ENCODE measurements at places on chromosomes 7 and 10.

- DNase-seq, result no peak
Observed at GRCh38 chr10:44628921-44629320, 244.0 kb upstream of the CXCL12 start.

DNA sequence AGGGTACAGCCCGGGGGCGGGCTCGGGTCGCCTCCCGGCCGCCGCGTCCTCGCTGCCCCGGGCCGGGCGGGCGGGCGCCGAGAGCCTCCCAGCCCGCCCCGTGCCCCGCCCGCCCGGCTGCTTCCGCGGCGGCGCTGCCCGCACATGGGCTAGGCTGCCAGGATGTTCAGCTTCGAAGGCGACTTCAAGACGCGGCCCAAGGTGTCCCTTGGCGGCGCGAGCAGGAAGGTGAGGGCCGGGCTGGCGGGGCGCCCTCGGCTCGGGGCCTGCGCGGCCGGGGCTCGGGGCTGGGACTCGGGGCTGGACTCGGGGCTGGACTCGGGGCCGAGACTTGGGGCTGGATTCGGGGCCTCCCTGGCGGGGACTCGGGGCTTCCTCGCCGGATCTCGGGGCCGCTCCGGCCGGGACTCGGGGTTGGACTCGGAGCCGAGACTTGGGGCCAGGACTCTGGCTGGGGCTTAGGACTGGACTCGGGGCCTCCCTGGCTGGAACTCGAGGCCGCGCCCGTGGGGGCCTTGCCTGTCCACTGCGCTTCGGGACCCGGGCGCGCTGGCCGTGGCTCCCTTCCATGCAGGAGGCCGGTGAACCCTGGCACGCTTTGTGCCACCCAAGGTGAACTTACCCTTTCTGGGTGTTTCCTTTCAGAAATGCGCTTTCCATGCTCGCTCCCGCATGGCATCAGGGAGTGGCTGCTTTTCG lies 534 bp downstream of the UBE3C start:
- DNase-seq, result no peak

- no peak for DNase-seq
Observed at GRCh38 chr10:103758294-103758681, 97.1 kb downstream of the SH3PXD2A start.

GRCh38 chr10:42974693-42975002 lies 102.2 kb upstream of the RET start:
- no peak for DNase-seq

- no peak for DNase-seq
Observed at GRCh38 chr10:121244818-121245217, 353.4 kb downstream of the FGFR2 start.

DNA sequence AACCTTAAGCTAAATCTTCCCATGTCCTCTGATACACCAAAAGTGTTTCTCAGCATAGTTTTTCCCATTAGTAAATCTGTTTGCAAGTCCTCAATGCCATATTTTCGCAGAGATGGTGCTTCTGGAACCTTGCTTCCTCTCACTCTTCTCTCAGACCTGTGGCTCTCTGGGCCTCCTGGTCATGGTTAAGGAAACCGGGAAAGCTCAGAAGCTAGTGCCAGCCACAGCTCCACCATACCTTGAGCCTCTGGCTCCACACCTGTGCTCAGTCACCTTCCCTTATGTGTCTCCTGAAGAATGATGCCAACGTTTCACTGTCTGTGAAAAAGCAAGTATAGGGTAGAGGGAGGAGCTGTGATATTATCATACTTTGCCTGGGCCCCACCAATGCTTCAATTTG lies 149.6 kb downstream of the CYP26A1 start:
- DNase-seq, result no peak

- DNase-seq, result no peak
Observed at GRCh38 chr10:34728361-34728760, 86.7 kb downstream of the PARD3 start.

- peak; percentile 73 for DNase-seq
Observed at GRCh38 chr10:63465293-63466143, at the start of gene JMJD1C. Gene JMJD1C (minus strand): TSS chr10:63465977. CDS start chr10:63465662, 315 bp downstream.

DNA sequence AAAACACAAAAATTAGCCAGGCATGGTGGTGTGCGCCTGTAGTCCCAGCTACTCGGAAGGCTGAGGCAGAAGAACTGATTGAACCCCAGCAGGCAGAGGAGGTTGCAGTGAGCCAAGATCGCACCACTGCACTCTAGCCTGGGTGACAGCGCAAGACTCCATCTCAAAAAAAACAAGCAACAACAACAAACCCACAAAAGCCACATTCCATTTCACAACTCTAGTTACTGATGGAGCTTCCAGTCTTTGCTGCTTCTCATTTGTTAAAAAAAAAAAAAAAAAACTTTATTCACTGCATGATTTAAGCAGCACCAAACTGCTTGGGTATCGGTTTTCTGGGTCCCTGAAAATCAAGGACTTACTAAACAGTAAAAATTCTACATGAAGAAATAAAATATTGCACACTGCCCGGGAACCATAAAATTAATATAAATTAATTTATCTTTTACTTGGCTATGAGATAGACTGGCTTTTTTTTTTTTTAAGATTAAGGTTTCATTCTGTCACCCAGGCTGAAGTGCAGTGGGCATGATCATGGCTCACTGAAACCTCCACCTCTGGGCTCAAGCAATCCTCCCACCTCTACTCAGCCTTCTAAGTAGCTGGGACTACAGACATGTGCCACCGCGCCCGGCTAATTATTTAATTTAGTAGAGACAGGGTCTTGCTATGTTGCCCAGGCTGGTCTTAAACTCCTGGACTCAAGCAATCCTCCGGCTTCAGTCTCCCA lies 42.0 kb downstream of the SRPK2 start:
- no peak for DNase-seq

GRCh38 chr10:32687546-32687945 lies 241.6 kb downstream of the CCDC7 start:
- DNase-seq, result no peak

DNA sequence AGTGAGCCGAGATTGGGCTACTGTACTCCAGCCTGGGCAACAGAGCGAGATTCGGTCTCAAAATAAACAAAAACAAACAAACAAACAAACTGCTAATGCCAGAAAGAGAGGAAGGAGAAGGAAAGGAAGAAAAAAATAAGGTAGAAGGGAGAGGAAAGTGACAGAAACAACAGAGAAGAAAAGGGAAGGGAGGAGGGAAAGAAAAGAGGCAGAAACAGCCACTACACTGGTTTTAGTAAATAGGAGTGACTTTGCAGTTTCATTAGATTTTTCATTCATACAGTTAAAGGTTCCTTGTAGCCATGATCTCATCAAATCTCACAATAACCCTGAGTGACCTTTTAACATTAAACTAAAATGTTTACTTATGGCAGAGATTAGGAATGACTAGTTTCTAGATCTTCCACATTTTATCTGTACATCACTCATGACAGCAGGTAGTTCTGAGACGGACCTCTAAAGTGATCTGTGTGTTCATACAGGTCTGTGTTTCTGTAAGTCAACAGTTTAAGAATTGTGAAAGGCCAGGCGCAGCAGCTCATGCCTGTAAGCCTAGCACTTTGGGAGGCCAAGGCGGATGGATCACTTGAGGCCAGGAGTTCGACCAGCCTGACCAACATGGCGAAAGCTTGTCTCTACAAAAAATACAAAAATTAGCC lies 191.3 kb upstream of the KLF14 start:
- DNase-seq, result no peak

GRCh38 chr7:55488804-55489340 lies 83.4 kb downstream of the VOPP1 start:
- no peak for DNase-seq

GRCh38 chr10:118680197-118680596 lies 74.6 kb downstream of the CACUL1 start:
- DNase-seq, result no peak

- peak; percentile 63 for DNase-seq
Observed at GRCh38 chr7:82506702-82507101, 63.1 kb upstream of the CACNA2D1 start.

DNA sequence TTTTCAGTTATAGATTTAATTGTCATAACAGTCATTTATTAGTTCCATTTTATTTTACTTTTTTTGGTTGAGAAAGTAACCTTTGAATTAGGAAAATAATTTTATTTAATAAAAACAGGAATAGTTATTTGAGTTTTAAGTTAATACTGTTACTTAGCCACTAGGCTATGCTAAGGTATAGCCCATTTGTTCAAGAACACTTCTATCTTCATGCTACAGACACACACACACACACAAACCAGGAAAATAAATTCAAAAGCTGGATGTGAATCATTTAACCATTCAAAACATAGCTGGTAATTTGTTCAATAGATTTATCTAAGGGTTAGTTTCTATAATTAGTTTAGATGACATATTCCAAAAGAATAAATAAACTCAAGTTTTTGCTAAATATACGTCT lies 148.4 kb downstream of the RNF133 start:
- DNase-seq, result no peak

DNA sequence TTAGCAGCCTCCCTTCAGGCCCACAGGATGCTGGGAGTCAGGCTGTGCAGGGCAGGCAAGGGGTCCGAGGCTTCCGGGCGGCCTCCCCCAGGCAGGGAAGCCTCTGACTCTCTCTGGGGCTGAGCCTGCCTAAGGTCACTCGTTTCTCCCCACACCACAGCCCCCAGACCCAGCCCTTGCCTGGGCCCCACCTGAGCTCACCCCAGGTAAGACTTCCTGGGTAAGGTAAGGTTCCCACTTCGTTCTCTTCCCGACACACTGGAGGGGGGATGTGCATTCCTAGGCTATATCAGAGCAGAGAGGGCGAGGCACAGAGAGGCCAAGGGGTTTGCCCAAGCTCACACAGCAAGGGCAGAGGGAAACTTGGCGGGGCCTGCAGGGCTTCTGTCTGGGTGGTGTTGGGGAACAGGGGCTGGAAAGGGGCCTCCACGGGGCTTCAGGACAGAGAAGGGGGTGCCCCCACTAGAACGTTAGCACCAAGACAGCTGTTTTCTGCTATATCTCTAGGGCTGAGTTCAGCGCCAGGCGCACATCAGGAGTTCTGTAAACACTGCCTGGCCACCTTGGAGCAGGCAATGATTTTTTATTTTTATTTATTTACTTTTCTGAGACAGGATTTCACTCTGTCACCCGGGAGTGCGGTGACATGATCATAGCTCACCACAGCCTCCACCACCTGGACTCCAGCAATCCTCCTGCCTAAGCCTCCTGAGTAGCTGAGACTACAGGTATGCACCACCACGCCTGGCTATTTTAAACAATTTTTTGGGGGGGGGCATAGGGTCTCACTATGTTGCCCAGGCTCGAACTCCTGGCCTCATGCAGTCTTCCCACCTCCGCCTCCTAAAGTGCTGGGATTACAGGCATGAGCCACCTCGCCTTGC lies 24.9 kb upstream of the PDGFA start:
- no peak for DNase-seq

- peak; percentile 3 for DNase-seq
Observed at GRCh38 chr7:13017333-13017857, 330.0 kb downstream of the ARL4A start.

DNA sequence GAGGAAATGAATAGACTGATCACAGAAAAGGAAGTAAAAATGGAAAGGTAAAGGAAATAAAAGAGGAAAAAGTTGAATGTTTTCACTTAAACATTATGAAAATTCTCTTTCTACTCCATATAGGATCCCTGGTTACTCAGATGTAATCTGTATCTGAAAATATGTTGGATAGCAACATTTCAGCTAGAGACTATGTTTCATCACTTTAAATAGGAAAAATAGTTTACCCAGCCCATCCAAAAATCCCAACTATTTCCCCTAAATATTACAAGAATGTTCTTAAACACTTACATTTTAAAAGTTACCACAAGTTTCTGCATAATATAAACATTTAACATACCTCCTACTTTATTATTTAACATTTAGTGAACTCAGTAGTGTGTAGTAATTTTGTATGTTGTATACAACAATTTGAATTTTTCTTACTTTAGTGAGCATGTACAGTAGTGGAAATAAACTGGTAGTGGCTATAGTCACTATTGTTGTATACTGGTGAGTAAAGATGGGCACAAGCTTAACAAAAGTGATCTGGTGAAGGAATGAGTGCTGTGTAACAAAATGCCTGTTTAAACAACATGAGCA lies 27.1 kb downstream of the SLF2 start:
- DNase-seq, result no peak

DNA sequence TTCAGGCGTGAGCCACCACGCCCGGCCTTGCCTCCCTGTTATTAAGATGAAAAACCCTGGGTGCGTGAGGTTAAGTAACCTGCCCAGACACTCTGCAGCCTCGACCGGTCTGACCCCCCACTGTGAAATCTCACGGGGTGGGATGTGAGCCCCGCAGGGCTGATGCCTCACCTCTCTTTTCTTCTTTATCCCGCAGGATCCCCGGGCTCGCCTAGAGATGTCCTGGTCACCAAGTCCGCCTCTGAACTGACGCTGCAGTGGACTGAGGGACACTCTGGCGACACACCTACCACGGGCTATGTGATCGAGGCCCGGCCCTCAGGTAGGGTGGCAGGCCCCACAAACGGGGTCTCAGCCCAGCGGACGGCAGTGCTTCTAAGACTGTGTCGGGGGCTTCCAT lies 461.1 kb upstream of the FOXK1 start:
- no peak for DNase-seq

DNA sequence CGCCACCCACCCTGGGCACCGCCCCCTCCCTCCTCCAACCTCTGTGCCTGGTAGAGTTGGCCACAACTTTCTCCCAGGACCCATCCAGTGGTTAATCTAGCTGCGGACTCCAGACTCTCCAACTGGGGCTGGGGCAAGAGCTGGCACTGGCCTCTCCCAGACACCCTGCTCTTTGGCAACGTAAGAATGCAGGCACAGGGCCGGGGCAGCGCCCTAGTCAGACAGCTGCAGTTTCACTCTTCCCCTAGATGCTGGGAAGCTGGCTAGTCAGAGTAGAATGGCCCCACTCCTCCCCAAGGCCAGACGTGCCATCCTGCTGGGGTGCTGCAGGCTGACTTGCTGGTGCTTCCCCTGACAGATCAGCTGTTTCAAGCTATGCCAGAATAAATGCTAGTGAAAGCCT lies 22.1 kb downstream of the HSPA12A start:
- DNase-seq, result no peak

DNA sequence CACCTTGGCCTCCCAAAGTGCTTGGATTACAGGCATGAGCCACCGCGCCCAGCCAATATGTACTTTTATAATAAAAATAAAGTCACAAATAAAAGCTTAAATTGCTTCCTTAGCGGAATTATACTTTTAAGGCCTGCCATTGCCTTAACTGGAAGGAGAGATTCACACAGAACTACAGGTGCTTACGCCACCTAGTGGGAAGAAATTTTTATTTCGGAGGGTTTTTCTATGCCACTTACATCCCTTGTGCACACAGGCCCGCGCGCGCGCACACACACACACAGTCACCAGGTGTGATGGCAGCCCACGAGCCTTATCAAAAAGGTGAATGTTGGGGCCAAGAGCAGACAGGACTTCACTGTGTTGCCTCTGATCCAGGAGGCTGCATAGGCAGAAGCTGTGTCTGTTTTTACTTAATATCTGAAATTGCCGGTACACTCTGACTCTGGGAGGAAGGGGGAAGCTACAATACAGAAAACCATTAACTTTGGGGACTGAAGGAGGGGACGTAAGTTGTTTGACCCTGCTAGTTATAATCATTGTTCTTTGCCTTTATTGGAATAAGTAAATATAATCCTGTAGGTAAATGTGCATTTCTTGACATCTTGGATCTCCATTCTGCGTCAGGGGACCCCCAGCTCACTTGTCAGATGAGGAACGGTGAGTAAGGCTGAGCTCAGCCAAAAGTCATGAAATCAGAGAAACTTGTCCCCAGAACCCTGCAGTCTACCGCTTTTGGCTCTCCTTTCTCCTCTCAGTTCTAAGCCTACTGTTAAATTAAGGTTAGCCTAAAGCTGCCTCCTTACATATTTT lies 87.1 kb downstream of the SLC16A9 start:
- DNase-seq, result peak; percentile 63
